ENCODE measurements at places on chromosomes 2 and 18.

GRCh38 chr2:155125585-155126230 is 427.2 kb downstream of the KCNJ3 start:
- DNase-seq = no peak

DNA sequence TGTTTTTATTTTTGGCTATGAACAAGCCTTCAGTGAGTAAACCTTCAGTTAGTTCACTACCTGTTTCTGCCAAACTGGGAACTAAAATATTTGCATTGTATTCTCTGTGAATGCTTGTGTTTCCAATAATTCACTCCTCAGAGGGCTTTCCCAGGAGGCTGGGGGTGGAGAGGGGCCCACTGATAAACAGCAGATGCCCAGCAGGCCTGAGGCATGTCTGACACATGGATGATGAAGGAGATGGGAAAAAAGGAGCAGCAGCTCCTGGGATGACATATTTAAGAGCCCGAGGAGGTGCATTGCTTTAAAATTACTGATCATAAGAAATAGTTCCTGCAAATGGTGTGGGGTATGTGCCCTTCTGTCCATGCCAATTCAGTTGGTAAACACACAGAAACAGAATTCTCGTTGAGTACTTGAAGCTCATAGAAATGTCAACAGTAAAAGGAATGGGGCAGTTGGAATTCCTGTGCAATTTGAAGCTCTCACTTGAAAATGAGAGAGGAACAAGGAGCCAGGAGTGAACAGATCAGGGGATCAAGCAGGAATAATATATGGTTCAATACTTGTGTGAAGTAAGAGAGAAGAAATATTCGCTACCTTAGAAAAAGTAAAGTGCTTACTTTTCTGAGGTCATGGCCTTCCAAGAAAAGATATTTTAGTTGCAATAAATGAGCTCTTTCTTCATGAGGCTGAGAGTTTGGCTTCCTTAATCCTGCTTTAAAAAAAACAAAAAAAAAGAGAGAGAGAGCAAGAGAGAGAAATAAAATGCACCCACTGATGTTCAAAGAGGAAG is 22.0 kb upstream of the HNMT start:
- DNase-seq = no peak

DNA sequence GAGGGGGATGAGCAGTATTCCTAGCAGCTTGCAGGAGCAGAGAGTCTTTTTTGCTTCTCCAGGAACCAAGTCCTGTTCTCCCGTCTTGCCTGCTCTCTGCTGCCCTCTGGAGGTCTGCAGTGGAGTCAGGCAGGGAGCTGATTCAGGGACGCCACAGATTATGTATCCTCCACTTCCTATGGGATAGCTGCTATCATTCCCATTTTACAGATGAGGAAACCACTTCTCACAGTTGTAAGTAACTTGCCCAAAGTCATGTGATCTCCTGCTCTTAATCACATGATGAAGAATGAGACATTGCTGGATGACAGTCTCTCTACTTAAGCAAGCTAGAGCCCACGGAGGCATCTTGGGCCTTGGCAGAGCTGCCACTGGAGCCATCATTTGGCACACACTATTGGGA is 8.3 kb downstream of the SLC4A5 start:
- DNase-seq = peak; percentile 65

- no peak for DNase-seq
Observed at GRCh38 chr18:72502671-72503431, 41.3 kb downstream of the CBLN2 start.

GRCh38 chr2:99472600-99472960 is 17.2 kb downstream of the REV1 start:
- DNase-seq = no peak

GRCh38 chr2:188415754-188416083 is 124.0 kb downstream of the GULP1 start:
- no peak for DNase-seq

DNA sequence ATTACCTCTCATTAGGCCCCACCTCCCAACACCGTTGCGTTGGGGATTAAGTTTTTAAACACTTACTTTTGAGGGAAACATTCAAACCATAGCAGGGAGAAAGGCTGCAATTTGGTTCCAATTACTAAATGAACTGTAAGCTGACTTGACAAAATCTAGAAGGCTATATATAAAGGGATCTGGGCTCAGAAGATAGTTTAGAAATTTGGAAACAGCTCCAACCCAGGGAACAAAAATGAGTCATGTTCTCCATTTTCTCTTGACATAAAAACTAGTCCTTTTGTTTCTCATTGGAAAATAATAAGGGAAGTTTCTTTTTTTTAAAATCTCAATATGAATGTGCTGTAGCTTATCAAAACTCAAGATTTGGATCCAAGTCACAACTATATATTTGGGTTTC is 17.5 kb downstream of the MOGAT1 start:
- DNase-seq = no peak

DNA sequence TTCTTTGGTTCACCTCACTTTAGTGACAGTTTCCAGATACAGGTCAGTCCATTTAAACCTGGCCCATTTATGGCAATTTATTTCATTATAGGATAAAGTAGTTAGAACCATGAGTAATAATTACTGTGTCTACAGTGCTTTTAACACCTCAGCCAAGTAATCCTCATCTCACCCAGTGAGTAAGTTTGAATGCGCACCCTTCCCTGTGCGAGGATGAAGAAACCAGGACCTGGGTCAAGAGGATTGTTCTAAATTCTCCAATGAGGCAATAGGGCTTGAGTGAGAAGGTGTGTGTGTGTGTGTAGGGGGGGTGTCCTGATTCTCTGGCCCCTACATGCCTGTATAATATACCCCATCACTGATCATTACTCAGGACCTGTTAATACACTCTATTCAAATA is 854 bp upstream of the MYO1B start:
- DNase-seq = no peak

DNA sequence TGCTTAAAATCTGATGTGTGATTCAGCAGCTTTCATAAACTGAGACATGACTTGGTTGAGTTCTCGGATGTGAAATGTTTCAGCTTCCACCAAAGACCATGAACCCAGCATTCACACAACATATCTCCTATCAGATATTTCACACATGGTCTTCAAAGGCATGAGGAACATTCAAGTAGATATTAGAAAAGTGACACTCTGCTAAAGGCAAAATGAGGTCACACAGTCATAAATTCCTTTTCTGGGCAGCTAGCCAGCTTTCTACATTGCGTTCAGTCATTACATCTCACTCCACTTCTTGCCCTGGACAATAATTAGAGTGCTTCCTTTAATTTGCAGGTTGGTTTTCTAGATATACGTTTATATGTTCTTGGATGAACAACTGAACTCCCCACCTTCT is 96.7 kb downstream of the GAREM1 start:
- no peak for DNase-seq
